ENCODE measurements at places on chromosomes 2 and 18. TPM values are rescaled to one million over a fixed set of nuclear protein-coding genes. Genes with fewer than 3 reads are reported as not detected.
A peak's percentile ranks its signal among the peaks of the same experiment; 100 is the strongest.

- DNase-seq, result no peak
- H3K36me3 ChIP-seq, result no peaks in the 10 kb centered on the region
- no peak overlapping the region for H3K27ac ChIP-seq
- peaks cover 10% of the 10 kb centered on the region for H3K27me3 ChIP-seq
These were observed 825.9 kb upstream of the POU3F3 start for GRCh38 chr2:104028061-104028460.

DNA sequence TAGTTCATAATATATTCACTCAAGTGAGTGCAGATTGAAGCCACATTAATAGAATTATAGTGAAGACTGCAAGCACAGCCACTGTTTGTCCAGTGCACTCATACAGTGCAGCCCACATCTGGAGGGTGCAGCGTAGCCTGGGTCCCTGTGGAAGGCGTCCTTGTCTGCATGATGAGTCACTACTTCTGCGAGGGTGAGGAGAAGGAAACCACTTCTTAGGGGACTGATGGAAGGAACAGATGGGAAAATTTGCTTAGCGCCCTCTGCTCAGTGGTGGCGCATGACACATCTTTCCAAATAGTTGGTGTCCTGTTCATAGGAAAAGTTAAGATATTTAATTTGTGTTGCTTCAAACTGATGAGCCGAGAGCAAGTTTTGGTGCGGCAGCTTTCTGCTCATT, 330.4 kb upstream of the SMIM21 start:
- no peak overlapping the region for H3K4me3 ChIP-seq
- H3K4me1 ChIP-seq, result no peaks in the 10 kb centered on the region
- H3K27me3 ChIP-seq, result no peaks in the 10 kb centered on the region
- no peak overlapping the region for H3K27ac ChIP-seq

- no peaks in the 10 kb centered on the region for H3K27me3 ChIP-seq
- no peaks in the 10 kb centered on the region for H3K36me3 ChIP-seq
- no peak for DNase-seq
- H3K4me1 ChIP-seq, result no peaks in the 10 kb centered on the region
- no peak overlapping the region for H3K27ac ChIP-seq
- no peak overlapping the region for H3K4me3 ChIP-seq
These were observed 83.3 kb upstream of the ZNF521 start for GRCh38 chr18:25435149-25435782.

DNA sequence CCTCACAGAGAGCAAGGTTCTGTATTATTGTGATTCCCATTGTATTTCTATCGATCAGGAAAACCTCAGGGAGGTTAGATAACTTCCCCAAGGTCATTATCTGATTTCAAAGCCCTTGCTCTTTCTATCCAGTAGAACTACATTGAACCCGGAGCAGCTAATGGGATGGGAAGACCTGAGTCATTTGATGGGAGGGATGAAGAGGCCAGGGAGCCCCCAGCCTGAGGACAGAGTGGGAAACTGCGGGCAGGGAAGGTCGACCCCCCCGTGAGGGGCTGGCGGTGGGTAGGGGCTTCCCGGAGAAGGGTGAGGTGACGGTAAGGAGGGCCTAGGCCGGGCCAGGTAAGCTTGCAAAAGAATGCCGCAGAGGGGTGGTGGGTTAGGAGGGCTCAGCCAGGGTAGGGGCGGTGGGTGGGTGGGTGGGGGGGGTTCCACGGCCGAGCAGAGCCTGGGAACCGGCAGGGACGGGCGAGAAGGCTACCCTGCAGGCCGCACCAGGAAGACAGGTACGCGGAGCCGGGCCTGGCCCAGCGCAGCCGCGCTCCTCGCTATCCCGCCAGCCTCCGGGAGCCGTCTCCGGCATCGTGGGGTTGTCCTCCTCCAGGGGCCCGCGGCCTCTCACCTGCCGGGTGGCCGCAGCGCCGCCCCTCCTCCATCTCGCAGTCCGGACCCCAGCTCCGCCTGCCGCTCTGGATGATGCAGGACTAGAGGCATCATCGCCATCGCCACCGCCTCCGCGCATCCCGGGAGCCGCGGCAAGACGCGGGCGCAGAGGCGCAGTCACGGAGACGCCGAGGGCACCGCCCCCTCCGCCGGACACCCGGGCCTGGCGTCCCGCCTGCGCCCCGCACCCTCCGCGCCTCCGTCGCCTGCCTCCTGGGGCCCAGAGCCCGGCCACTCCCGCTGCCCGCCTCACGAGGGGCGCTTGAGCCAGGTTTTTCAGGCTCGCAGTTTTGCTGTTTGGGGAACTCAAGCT, at the start of gene GPR75:
Gene GPR75, minus strand, starts transcription at position 762 of the 976 bp plus-strand sequence. CDS start 5,211 bp downstream, outside the sequence.
- DNase-seq, result peak; percentile 41
- H3K27ac ChIP-seq, result peak within 1 kb of the TSS; percentile 78
- peak within 1 kb of the TSS; percentile 67 for H3K4me3 ChIP-seq
- H3K36me3 ChIP-seq, result no peaks in the 10 kb centered on the region

- H3K27me3 ChIP-seq, result peaks cover 5% of the 10 kb centered on the region
- H3K4me1 ChIP-seq, result no peaks in the 10 kb centered on the region
- H3K4me3 ChIP-seq, result no peak overlapping the region
These were observed 413.3 kb downstream of the TSN start for GRCh38 chr2:122168799-122169198.

GRCh38 chr2:190197143-190197720, 122.4 kb downstream of the HIBCH start:
- no peaks in the 10 kb centered on the region for H3K27me3 ChIP-seq
- H3K27ac ChIP-seq, result no peak overlapping the region
- H3K4me3 ChIP-seq, result no peak overlapping the region
- no peaks in the 10 kb centered on the region for H3K36me3 ChIP-seq
- H3K4me1 ChIP-seq, result no peaks in the 10 kb centered on the region
- DNase-seq, result no peak

DNA sequence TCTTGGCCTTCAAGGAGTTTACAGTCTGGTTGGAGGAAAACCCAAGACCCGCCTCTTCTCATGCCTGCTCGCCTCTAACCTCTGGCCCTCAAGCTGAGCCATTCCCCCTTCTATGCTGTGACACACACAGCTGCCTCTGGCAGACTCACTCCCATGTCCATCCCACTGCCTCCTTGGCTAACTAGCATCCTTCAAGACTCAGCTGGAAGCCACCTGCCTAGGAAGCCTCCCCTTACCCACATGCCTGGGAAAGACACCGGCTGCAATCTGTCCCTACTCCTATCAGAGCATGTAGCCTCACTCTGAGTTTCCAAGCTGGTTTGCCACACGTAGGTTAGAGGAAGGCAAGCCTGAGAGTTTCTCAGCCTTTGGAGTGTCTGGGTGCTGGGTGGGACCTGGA, 6.9 kb upstream of the MGAT4A start:
- H3K4me3 ChIP-seq, result no peak overlapping the region
- no peak overlapping the region for H3K27ac ChIP-seq
- H3K4me1 ChIP-seq, result no peaks in the 10 kb centered on the region
- no peaks in the 10 kb centered on the region for H3K27me3 ChIP-seq

DNA sequence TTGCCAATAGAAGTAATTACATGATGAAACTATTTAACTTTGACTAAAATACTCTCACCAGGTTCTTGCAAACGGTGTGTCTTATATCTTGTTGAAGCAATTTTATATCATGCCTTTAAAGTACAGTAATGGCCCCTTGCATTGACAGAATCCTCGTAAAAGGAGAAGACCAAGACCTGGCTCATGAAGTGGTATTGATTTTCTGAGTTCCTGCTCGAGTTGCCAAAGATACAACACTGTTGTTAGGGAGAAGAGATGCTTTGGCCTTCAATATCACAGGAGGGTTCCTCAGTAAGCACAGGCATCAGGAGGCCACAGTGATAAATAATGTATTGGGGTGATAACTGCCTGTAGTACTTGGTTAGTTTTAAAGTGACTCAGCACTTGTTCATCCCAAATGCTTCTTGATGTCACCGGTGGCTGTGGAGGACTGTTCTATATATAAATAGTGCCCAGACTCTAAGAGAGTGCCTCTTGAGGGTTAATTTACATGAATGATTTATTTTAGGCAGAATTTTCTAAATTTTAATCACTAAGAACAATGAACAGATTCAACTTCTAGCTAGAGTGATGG, 571.7 kb upstream of the FANCL start:
- no peak for DNase-seq
- no peaks in the 10 kb centered on the region for H3K36me3 ChIP-seq
- no peak overlapping the region for H3K27ac ChIP-seq
- no peaks in the 10 kb centered on the region for H3K27me3 ChIP-seq
- H3K4me1 ChIP-seq, result no peaks in the 10 kb centered on the region

NEURL3 gene
- total RNA-seq, result 4.3 TPM

ICA1L gene
- 9.5 TPM for total RNA-seq

SERPINB12 gene
- not detected for total RNA-seq

C2orf81 gene
- total RNA-seq, result 1.3 TPM

TUBB6 gene
- 302 TPM for total RNA-seq

MAP3K19 gene
- total RNA-seq, result not detected

All from breast epithelium (tissue), 4 donors.